Activated CD4-positive, alpha-beta T cell treated with anti-CD3 and anti-CD28 coated beads, Interleukin-2, amount 50 U/mL, for 4 hours (primary cell): ENCODE measurements at places on chromosomes 7 and 10.

- DNase-seq, result no peak
Observed at GRCh38 chr7:158710651-158711102, 6.1 kb upstream of the NCAPG2 start.

DNA sequence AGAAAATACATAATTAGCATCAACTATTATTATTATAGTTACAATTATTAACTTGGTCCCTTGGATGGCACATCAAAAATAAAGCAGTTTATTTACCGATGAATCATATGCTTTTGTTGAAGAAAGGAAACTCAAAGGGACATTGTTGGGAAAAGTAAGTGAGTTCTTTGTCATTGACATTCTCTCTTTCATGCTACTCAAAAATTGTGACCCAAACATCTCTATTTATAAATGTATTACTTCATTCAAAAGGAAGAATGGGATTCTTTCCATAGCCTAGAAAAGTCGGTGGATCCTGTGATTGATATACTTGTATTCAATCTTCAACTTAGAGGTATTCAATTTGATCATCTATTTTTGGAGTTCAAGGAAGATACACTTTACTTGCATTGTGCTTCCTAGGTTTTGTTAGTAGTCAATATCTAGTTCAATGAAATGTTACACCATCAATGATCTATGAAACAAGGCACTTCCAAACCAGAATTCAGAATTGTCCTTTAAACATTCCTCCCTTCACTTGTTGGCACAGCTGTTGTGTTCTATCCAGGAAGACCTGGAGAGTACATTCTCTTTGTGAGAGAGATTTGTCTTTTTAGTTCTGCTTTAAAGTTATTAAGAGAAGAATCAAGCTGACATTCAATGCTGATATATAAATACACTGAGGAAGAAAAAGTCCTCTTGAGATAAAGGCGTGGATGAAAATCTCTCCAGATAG, 235.2 kb downstream of the TMEM26 start:
- DNase-seq, result no peak

- no peak for DNase-seq
Observed at GRCh38 chr7:134485203-134485602, 26.3 kb upstream of the AKR1B1 start.

DNA sequence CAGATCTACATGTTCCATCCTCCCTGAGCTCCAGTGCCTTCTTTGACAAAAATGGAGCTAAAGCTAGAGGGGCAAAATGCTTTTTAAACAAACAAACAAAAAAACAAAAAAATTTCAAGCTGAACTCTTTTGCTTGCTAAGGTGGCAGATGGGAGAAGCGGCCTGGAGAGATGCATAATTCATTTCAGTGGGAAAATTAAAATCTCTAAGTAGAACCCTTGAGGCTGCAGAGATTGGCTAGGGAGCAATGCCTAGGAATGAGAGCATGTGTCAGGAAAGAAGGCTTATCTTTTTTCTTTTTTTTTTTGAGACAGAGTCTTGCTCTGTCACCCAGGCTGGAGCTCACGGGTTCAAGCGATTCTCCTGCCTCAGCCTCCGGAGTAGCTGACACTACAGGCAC, 46.4 kb upstream of the SAMD8 start:
- DNase-seq, result no peak

GRCh38 chr7:131564640-131565039, 8.2 kb upstream of the PODXL start:
- DNase-seq, result no peak

- DNase-seq, result no peak
Observed at GRCh38 chr7:1918881-1919525, 248.9 kb downstream of the ELFN1 start.

GRCh38 chr10:50431133-50431532, 179.8 kb upstream of the ASAH2 start:
- no peak for DNase-seq

- no peak for DNase-seq
Observed at GRCh38 chr10:114679552-114679951, 21.5 kb upstream of the ABLIM1 start.

DNA sequence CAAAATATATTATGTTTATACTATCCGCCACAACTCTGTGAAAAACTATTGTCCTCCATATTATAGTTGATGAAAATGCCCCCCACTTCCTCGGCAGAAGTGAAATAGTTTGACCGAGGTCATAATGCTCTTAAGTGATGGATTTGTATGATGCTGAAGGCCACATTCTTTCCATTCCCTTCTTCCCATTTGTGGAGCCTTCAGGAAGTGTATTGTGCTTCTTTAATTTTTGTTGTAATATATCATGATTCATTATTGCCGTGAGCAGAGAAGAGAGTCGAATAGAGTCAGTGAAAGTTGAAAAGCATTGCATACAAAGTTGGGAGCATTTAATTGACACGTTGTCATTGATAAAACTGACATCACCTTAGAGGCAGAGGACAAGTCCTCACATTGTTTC, 460.3 kb downstream of the SUGCT start:
- no peak for DNase-seq

- DNase-seq, result no peak
Observed at GRCh38 chr10:113937756-113938155, 83.3 kb downstream of the NHLRC2 start.

GRCh38 chr7:154231732-154232131, 179.5 kb downstream of the DPP6 start:
- DNase-seq, result no peak

- DNase-seq, result no peak
Observed at GRCh38 chr10:119667562-119668328, 16.6 kb downstream of the BAG3 start.

DNA sequence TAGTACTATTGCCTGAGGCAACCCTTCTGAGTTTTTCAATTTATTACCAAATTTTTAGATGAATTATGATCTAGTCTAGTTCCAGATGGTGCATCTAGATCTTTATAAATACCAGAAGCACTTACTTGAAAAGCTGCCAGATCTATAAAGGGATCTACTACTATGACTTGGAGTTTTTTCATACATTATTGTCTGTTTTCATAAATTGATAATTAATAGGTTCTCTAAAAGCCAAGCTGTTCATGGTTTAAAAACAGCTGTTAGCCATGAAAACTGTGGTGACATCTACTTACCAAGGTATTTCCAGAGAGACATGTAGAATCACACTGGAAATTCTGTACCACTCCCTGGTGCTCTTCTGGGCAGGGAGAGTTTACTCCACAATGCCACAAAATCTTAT, 786.5 kb upstream of the C7orf33 start:
- DNase-seq, result no peak

GRCh38 chr10:77032188-77032570, 605.4 kb downstream of the KCNMA1 start:
- DNase-seq, result no peak

DNA sequence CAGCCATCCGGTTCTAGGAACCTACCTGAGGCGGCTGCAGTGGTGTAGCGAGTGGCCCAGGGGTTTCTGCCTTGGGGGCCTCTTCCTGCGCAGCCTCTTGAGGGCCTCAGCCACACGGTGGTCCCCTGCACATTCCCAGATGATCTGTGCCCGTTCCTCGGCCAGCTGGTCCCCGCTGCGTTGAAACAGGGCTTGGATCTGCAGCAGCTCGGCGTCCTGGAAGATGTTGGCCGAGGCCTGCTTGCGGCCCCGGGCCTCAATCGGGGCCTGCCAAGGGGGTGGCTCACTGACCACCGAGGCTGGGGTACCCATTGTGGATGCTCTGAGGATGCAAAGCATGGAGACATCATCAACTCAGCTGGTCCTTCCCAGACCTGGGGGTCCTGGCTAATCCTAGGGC, 7.4 kb downstream of the AVPI1 start:
- no peak for DNase-seq

GRCh38 chr10:75744261-75744660, 312.8 kb downstream of the LRMDA start:
- DNase-seq, result no peak

- DNase-seq, result no peak
Observed at GRCh38 chr7:138799336-138800000, 1.5 kb upstream of the ATP6V0A4 start.

- DNase-seq, result no peak
Observed at GRCh38 chr10:5843686-5844344, 30.6 kb upstream of the GDI2 start.

DNA sequence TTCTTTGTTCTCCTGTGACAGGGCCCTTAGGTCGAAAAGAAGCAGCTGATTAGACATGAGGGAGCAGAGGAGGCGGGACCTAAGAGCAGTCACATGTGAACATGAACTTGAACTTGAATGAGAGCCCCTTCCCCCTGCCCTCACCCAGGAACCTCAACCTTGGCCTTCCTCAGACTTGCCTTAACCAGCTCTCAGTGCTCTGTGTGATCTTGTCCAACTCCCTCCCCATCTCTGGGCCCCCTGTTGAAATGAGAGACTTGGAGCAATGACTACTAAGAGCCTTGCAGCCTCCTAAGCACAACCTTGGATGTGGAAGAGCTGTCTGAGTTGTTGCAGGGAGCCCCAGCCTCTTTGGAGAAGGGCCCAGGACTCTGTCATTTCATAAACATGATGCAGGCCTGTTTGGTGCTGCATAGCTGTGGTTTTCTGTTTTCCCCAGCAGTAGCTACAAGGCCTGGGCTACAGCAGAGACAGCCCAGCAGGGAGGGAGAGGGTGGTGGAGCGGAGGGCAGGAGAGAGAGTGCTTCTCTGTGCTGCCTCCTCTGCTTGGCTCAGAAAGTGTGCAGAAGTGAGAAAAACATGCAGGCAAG, 123.9 kb upstream of the ZMIZ1 start:
- DNase-seq, result no peak

GRCh38 chr10:62072901-62073300, 171.4 kb downstream of the ARID5B start:
- DNase-seq, result no peak

GRCh38 chr10:132394936-132395703, 1.9 kb upstream of the PWWP2B start:
- no peak for DNase-seq

- no peak for DNase-seq
Observed at GRCh38 chr7:91835826-91836368, 44.6 kb downstream of the MTERF1 start.

DNA sequence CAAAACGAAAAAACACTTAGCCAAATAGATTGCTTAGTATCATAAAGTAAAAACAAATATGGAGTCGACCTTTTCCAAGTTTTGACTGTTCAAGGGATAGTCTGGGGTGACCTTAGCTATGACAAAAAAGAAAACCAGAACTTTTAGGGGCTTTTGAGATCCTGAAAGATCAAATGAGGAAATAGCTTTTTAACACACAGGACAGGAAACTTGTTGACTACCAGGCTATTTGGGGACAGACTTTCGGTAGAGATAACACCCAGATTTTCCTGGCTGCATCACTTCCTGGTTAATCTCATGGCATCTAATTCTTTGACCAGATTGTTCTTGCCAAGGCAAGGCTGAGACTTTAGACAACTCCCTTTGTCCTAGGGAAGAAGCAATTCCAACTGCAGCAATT, 34.5 kb upstream of the EGR2 start:
- no peak for DNase-seq

DNA sequence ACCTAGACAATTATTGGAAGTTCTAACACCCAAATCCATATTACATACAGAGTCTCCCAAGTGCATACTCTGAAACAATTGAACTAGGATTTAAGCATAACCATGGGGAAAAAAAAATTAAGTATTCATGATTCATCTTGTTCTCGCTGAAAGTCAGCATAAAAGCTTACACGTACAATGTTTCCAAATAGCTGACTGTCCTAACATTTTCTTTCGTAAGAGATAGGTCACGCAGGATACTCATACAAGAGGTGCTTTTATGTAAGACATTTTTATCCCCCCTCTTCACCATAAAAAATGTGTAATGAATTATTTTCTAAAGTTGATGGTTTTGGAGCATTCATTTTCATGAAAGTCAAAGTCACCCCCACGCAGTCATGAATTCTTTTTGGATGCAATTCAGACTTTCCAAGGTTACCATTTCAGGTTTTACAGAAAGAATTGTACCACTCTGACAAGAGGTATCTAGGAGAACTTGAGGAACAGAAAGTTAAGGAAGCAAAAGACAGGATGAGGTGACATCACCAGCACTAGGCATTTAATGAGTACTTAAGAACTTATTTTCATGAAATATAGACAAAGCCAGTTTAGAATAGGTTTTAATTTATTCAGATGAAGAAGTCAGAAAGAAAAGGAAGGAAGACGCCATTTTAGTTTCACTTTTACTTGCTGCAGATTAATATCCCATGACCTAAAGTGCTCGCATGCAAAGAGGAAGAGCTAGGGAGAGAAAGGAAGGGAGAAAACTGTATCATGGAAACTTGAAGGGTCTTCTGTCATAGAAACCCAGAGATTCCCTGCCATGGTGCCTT, 55.8 kb downstream of the TMEM26 start:
- no peak for DNase-seq
